ENCODE measurements at places on chromosomes 16 and 17.

DNA sequence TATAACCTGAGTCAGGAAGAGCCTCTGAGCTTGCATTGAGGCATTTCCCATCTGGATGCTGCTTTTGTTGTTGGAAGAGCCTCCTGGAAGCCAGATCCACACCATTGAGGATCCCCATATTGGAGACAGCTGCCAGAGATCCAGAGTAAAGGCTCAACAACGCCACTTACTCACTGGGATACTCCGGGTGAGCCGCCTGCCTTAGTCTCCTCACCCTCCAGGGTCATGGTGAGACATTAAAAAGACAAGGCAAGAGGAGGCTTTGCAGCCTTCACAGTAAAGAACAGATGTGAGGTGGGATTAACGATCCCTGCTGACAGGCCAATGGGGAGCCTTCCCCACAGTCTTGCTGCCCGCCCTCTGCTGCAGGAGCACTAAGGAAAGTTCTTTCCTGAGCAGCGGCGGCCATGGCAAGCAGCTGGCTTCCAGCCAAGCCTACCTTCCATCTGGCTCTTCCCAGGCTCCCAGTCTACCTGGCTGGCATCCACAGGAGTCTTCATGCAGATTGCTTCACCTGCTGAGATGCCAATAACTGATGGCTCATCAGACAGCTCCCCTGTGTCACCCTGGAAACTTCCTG, 198.5 kb downstream of the CYLD start:
- DNase-seq: no peak

- DNase-seq: no peak
These were observed 110.3 kb downstream of the C16orf95 start for GRCh38 chr16:87206646-87207451.

DNA sequence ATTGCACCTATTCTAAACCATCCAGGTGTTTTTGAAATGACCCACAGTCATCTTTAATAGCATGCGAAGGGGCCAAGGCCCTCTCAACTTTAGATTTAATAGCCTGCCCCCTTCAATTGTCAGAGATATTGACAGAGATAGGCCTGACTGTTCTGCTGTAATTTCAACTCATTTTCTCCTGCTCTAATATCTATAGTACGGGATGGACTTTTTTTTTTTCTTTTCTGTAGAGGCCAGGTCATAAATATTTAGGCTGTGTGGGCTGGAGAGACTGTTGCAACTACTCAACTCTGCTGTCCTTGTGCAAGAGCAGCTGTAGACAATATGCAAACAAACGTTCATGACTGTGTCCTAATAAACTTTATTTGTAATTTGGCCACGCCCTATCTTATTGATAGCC, 24.7 kb upstream of the KRT20 start:
- no peak for DNase-seq

GRCh38 chr17:44527954-44528353, 24.7 kb upstream of the GPATCH8 start:
- DNase-seq: no peak

DNA sequence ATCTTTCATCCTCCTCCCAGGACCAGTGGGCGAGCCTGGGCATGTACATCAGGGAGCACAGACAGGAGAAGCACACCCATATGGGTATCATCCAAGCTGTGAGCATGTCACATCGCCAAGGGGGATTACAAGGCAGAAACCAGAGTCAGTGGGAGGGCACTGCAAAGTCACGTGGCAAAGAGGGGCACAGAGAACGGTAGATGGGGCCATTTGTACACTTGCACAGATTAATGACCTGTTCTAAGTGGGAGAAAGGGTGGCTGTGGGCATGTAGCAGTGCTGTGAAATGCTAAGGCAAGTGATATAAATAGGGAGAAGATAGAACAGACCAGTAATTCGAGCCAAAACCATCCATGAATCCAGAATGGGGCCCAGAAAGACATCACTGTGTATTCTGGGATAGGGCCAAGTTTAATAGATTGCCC, 265.0 kb downstream of the CPPED1 start:
- peak; percentile 5 for DNase-seq

GRCh38 chr17:62478424-62478879, at the start of gene TLK2:
Gene TLK2 (plus strand): TSS chr17:62478825. CDS start chr17:62481126, 2,301 bp downstream.
- peak; percentile 54 for DNase-seq

- no peak for DNase-seq
These were observed 142.8 kb upstream of the FOXF1 start for GRCh38 chr16:86367291-86368072.

DNA sequence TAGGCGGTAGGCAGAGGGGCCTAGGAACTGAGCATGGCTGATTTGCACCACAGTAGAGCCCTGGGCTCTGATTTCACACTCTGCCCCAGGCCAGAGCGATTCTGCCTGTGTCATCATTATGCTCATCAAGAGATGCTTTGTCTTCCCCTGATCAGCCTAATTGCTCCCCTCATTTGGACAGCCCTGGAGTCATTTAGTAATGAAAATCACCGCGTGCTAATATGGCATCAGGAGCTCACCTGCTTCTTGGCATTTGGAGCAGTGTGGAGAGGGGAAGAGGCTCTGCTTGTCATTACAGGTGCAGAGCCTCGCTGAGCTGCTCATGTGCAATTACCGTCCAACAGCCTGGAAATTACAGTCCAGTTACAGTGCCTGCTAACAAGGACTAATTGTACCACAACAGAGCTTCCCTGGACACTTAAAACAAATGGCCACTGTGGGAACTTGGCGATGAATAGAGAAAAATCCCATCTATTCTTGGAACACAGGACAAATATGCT, 157.1 kb upstream of the WSCD1 start:
- no peak for DNase-seq

- peak; percentile 54 for DNase-seq
These were observed 2.8 kb downstream of the FN3K start for GRCh38 chr17:82737967-82738877.

- no peak for DNase-seq
These were observed 2.4 kb upstream of the RHBDF1 start for GRCh38 chr16:74747-75334.

- DNase-seq: no peak
These were observed 9.8 kb downstream of the SLFN5 start for GRCh38 chr17:35252651-35253050.

DNA sequence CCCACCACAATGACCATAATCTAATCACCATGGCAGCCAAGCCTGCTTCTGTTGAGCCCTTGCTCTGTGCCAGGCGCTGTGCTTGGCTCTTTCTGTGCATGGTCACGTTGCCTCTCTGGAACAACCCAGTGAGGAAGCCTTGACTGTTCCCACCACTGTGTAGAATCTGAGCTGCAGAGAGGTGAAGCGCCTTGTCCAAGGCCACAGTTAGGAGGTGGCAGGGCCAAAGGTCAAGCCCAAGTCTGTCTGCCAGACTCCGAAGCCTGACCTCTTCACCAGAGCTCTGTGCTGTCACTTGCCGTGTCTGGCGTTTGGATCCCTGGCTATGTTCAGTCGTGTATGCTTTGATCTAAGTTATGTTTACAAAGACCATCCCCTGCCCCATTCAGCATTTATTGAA, 10.5 kb downstream of the CLEC16A start:
- DNase-seq: no peak

DNA sequence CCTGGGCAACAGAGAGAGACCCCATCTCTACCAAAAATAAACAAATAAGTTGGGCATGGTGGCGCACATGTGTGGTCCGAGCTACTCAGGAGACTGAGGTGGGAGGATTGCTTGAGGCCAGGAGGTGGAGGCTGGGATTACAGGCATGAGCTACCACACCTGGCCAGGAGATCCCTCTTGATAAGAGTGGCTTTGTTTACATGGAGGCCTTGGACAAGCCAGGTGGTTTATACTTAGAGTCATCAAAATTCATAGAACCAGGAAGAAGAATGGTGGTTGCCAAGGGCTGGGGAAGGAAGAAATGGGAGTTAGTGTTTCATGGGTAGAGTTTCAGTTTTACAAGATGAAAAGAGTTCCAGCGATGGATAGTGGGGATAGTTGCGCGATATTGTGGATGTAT, 8.8 kb upstream of the ZFP1 start:
- no peak for DNase-seq

DNA sequence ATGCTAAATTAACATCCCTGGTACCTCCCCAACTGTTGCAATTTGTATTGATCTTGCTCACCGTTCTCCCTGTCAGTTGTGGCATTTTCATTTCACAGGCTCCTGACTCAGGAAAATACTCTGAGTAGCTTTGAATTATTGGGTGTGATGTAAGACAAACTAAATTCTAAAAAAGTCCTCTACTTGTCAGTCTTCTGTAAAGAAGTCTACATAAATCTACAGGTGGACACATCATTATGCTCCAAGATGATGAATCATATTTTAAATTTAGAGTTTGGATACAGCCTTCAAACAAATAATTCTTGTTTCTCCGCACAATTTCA, 47.2 kb downstream of the MARCHF10 start:
- DNase-seq: no peak

DNA sequence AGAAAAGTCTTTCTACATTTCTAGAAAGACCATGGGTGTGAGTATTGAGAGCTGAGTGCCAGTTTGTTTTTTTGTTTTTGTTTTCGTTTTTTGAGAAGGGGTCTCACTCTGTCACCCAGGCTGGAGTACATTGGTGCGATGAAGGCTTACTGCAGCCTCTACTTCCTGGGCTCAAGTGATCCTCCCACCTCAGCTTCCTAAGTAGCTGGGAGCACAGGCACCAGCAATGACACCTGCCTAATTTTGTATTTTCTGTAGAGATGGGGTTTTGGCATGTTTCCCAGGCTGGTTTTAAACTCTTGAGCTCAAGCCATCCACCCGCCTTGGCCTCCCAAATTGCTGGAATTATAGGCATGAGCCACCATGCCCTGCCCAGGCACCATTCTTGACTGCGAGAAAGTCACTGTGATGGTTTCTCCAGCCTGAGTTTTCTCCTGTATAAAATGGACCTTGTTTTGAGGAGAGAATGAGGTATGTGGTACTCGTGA, 673.8 kb downstream of the MAF start:
- peak; percentile 51 for DNase-seq

DNA sequence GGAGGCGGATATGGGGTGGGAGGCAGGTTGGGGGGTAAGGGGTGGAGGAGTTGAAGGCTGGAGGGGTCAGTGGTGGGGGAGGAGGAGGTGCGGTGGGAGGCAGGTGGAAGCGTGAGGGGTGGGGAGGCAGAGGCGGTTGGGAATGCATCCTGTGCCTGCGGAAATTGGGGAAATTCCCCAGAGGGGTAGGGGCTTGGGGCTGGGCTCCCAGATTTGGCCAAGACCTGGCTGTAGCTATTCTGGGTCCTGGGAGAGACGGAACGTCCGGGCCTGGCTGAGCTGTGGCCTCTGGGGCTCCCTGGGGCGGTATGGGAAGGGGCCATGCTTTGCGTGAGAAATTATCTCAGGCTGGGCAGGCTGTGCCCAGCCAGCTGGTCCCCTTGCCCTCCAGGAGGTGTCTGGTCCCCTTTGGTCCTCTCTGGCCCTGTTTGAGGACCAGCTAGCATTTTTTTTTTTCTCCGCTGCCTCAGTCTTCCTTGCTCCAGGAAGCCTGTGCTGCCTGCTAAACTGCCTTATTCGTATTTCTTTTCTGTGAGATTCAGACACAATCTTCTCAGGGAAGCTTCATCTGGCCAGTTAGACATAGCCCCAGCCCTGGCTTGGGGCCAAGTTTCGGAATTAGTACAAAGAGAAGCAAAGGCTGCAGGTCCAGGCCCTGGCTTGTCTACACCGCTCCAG, 7.3 kb upstream of the TRPV2 start:
- peak; percentile 20 for DNase-seq

DNA sequence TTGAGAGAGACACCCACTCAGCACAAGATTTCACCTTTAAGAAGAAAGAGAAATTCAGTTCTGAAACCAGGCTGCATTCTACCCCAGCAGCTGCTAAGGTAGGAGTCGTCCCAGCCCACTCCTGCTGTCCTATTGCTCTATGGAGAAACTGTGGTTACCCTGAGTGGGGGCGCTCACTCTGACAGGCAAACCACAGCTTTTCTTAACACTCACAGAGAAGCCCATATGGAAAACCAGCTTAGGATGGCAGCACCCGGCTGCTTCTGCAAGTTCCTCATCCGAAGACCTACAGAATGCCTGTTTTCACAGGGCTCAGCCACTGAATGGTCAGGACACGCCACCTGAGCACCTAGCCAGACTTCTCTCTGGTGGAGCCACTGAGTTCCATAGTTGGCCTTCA, 7.5 kb downstream of the ATP5PD start:
- DNase-seq: no peak

DNA sequence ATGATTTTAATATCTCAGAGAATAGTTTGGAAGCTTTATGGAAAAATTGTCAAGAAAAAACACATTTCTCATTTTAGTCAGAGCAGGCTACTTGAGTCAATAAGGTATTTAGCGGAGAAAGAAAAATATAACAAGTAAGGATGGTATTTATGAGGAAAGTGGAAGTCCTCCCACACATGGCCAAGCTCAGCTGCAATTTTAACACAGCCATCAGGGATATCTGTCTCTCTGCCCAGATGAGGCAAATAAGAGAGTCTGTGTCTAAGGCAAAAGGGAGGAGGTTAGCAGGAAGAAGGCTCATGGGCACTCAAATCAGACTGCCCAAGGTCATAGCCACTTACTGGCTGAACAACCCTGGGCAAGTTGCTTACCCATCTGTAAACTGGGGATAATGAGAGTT, 5.2 kb upstream of the CMTM2 start:
- DNase-seq: no peak

GRCh38 chr17:81832608-81833159, 407 bp downstream of the MCRIP1 start:
- DNase-seq: no peak

- DNase-seq: no peak
These were observed 1047.2 kb downstream of the CDH11 start for GRCh38 chr16:64074706-64075105.

- DNase-seq: no peak
These were observed 781 bp downstream of the ARHGDIA start for GRCh38 chr17:81870131-81870980.

GRCh38 chr16:30141750-30142149, 18.7 kb upstream of the MAPK3 start:
- DNase-seq: no peak

GRCh38 chr17:12250973-12251372, 230.3 kb downstream of the MAP2K4 start:
- no peak for DNase-seq

DNA sequence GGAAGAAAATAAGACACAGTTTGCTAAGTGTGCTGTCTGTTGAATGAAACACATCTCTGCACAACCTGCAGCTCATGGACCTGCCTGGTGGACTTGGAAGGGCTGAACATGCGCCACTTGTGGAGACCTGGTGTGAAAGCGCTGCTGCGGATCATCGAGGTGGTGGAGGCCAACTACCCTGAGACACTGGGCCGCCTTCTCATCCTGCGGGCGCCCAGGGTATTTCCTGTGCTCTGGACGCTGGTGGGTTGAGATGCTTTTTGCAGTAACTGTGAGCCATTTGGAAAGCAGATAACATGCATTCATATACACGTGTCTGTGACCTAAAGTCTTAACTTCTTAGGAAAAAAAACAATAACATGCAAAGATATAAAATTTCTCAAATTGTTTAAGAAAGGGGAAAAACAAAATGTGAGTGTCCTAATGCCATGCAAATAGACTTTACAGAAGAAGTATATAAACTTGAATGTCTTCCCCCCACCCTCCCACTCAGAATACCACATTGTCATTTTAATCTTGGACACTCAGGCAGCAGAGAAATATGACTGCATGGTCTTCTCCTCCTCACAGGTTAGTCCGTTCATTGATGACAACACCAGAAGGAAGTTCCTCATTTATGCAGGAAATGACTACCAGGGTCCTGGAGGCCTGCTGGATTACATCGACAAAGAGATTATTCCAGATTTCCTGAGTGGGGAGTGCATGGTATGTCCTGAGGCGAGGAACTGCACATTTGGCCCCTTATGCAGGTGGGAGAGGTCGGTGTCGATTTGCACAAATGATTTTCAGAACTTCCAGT, 65.6 kb downstream of the SEC14L1 start:
- DNase-seq: no peak
